ENCODE measurements at places on chromosomes 5 and 9. TPM values are rescaled to one million over a fixed set of nuclear protein-coding genes. Genes with fewer than 3 reads are reported as not detected.

Gene GM2A
- total RNA-seq: 32.1 TPM

- no peak for DNase-seq
These were observed 1.3 kb downstream of the BRD3 start for GRCh38 chr9:134066526-134066912.

Gene DAB2
- total RNA-seq: 187 TPM

DNA sequence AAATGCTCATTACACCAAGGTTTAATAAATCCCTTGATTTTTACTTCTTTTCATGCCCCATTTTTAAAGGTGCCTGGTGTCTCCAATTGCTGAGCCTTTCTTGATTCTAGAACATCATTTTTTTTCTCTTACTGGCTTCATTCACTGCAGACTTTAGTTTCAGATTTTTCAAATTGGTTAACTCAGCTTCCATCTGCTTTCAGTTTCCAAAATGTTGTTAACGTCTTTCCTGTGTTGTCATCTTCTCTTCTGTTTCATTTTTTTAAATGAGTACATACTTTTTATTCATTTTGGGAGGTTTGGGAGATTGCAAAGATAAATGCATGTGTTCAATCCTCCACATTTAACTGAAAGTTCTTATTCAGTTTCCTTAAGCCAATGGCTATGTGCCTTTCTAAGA lies 126.4 kb upstream of the CCNG1 start:
- no peak for DNase-seq

Gene ADGRD2
- total RNA-seq: not detected

Gene POU5F2
- 4.6 TPM for total RNA-seq

- no peak for DNase-seq
These were observed 19.4 kb downstream of the PSAT1 start for GRCh38 chr9:78316166-78316892.

Gene STX17
- 33.2 TPM for total RNA-seq

GRCh38 chr9:128022886-128023285 lies 42.1 kb upstream of the EEIG1 start:
- DNase-seq: no peak

Gene CYLC2
- not detected for total RNA-seq

DNA sequence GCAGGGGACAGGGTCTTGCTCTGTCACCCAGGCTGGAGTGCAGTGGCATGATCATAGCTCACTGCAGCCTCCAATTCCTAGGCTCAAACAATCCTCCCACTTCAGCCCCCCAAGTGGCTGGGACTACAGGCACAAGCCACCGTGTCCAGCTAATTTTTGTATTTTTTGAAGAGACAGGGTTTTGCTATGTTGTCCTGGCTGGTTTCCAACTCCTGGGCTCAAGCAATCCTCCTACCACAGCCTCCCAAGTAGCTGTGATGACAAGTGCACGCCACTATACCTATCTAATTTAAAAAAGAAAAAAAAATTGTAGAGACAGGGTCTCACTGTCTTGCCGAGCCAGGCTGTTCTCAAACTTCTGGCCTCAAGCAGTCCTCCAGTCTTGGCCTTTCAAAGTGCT lies 31.6 kb upstream of the LECT2 start:
- no peak for DNase-seq

- no peak for DNase-seq
These were observed 16.4 kb downstream of the RAD23B start for GRCh38 chr9:107299437-107299836.

DNA sequence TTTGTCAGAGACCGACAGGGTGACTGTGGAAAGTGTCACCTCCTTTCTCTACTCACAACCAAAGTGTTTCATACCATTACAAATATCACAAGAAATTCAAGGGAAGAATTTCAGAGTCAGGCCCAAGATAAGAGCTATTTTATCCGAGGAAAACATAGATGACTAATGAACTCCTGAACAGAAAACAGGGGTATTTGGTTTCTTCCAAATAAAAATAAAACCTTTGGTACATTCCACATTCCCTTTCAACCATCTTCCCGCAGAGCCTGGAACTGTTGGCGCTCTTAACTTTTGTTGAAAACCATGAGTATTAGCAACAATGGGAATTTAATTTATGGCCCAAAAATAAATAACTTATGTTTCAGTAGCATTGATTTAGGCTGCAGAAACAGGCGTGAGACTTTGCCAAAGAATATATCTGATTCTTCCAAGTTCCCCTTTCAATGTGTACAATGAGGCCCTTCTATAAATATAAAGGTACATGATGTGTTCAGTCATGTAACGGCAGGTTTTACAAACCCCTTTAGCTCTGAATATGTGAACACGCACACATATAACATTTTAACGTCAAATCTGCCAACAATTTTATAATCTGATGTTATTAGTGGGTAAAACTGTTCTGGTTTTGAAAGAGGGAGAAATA lies 69.5 kb downstream of the RETREG1 start:
- DNase-seq: no peak

DNA sequence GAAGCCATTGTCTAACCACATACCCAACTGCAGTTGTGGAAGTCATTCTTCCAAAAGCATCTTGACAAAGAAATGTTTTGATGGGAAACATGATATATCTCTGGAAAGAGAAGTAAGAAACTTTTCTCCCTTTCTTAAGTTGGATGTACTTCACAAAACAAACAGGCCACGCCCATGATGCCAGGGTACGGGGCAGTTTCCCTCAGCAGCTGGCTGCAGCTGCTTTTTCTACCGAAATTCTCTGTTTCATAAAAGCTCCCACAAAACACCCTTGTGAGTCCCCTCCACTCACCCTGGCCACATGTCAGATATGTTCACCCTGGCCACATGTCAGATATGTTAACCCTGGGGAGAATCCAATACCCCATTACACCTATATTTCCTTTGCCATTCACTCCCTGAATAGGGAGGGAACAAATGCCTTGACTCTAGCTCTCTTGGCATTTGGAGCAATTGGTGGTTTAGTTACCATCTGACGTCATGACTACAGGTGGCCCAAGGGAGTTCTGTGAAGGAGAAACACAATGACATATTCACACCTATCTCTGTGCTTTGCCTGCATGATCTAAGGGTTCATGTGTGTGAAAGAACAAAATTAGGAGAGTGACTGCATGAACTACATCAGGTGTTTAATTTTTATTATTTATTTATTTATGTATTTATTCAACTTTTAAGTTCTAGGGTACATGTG lies 103.0 kb downstream of the AOPEP start:
- DNase-seq: no peak

DNA sequence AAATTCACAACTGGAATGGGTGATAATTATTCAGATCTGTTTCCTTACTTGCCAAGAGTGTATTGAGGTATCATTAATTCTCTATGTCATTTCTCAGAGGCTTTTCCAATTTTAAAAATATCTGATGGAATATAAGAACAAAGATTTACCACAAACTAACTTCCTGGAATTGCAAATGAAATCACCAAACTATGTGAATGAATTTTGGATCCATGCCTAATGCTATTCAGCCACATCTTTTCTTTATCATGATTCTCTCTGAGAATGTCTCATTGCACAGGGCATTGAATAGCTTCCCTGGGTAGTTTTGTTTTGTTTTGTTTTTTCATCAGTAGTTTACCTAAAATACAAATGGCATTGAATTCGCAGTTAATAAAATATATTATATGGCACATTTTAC lies 146.9 kb upstream of the FBN2 start:
- DNase-seq: no peak

GRCh38 chr5:149834246-149834855 lies 104.2 kb downstream of the PPARGC1B start:
- DNase-seq: no peak

Gene C5orf52
- total RNA-seq: not detected

GRCh38 chr9:7079051-7079450 lies 321.3 kb downstream of the KDM4C start:
- no peak for DNase-seq

- DNase-seq: no peak
These were observed 2.0 kb upstream of the C5orf15 start for GRCh38 chr5:133970325-133970909.

DNA sequence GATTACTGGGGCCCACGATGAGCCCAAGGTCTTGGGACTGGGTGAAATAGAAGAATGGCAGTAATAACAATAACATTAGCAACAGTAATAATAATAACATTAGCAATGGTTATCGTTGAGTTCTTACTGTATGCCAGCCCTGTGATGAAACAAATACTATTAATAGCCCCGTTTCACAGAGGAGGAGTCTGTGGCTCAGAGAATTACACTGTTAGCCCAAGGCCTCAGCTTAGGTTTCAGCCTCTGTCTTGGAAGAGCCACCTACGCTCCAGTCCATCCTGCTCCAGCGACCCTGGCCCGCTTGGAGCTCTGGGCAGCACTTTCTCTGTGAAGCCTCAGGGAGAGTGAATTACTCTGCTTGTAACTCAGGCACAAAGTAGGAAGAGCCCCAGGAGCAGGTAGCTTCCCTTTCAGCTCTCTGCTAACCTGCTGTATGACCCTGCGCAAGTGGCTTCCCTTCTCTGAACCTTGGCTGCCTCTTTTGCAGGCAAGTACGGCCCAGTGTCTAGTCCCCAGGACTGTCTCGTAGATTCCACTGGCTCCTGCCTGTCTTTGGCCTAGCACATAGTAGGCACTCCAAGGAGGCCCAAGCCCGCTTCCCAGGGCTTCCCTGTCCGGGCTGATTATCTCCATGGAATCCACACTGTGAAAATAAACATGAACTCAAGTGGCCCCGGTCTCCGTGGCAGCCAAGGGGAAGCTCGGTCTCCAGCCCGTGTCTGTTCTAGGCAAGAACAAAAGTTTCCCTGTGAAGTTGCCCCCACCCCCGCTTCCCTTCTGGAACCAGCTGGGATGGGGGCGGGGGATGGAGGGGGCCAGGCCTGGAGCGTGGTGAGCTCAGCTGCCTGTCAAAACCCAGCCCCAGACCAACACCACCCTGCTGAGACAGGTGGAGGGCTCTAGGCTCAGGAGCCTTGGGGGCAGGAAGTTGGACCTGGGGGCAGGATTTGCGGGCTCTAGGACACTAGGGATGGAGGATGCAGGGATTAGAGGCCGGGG lies 26.2 kb upstream of the LMX1B start:
- DNase-seq: no peak

GRCh38 chr5:72509401-72509800 lies 2.2 kb upstream of the ZNF366 start:
- peak; percentile 28 for DNase-seq

- no peak for DNase-seq
These were observed 12.1 kb downstream of the MTRR start for GRCh38 chr5:7881091-7881490.

DNA sequence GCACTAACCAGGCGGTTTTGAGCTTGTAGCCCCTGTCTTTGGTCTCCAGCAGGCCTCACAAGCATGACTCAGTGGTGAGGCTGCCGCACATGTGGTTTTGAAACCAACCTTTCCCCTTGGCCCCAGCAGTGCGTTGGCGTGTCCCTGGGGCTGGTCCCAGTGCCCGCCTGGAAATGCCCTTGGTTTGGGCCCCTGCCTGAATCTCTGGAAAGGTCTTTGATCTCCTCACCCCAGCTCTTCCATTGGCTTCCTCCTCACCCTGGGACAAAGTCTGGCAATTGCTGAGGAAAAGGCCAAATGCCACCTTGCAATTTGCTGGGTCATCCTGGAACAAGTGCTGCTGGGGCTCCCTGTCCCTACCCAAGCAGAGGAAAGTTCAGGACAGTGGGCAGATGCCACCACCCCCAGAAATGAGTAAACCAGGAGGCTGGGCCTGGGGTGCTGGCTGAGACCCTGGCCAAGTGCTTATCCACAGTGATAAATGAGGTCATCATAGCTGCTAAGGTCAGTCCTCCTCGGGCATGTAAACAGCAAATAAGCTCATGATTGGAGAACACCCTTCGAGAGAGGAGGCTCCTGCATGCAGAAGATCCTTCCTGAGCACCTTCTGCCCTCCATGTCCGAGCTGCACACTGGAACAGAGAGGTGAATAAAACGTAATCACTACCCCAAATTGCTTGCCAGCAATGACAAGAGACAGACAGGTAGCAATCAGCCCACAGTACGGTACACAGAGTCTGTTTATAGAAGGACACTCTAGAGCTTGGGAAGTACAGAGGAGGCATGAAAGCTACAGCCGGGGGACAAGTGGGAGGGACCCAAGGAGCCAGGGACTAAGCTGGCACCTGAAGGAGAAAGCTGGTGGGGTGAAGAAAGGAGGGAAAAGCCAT lies 98.9 kb upstream of the CPEB4 start:
- no peak for DNase-seq

GRCh38 chr5:61576556-61576955 lies 244.5 kb downstream of the ZSWIM6 start:
- no peak for DNase-seq

DNA sequence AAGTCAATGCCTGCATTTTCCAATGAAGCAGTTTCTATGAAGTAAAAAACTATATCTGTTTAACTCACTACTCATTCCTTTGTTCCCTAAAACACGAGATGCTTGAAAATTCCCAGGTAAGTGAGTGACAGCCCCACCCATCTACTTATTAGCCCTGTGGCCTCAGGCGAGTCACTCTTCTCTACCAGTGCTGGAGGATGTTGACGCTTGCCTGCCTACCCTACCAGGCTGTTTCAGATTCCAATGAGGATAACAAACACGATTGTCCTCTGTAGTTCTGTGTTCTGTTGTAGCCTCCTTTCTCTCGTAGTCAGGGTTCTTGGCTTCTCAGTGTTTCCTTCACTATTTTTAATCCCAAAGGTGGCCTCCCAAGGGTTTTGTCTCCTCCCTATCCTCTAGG lies 388.8 kb downstream of the KDM4C start:
- DNase-seq: no peak

GRCh38 chr5:150407096-150407720 lies 5.5 kb downstream of the CD74 start:
- DNase-seq: no peak

Gene IFNA5
- 2.5 TPM for total RNA-seq

DNA sequence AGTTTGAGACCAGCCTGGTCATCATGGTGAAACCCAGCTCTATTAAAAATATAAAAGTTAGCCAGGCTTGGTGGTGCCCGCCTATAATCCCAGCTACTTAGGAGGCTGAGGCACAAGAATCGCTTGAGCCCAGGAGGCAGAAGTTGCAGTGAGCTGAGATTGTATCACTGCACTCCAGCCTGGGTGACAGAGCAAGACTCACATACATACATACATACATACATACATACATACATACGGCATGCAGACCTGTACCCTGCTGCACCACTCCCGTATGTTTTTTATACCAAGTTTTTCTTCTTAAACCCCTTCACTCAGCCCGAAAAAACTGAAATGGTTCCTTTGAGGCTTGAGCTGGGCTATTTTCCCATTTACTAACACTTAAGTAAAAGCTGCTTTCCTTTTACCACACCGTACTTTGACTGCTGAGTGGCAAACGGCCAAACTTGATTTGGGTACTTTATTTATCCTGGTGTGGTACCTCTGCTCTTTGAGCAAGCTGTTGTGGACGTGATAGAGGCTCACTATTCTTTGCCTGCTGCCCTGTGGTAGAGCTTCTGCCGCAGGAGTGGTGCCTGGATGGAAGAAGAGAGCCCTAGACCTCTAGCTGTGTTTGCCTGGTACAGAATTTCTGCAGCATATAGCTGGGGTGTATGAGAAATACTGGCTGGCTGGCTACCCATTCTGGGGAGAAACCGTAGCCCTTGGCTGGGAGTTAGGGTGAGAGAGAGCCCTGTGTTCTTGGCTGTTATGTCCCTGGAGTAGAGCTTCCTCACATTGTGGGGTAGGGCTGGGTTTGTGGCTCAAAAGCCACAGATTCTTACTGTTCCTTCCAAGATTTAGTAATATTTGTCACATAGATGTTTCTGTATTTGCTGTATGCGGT lies 19.4 kb downstream of the IPO11 start:
- DNase-seq: no peak
